ENCODE measurements at places on chromosomes 11 and 22.
A peak's percentile ranks its signal among the peaks of the same experiment; 100 is the strongest.

DNA sequence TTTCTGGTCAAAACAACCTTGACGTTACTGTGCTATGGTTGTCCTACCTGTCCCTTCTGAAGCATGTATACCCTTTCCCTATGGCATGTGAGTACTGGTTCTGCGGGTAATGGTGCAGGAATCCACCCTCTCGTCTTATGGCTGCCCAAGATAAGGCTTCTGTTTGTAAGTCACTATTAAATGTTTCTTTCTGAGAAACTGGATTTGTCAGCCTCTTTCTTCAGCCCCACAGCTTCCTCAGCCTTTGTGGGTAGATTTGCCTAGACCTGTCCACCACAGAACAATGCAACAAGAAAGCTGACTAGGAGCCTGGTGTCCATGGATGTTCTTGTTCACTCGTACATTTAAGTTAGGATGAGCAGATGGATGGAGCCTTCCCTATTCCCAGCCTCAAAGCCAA, 14.4 kb downstream of the MMP7 start:
- DNase-seq = no peak

DNA sequence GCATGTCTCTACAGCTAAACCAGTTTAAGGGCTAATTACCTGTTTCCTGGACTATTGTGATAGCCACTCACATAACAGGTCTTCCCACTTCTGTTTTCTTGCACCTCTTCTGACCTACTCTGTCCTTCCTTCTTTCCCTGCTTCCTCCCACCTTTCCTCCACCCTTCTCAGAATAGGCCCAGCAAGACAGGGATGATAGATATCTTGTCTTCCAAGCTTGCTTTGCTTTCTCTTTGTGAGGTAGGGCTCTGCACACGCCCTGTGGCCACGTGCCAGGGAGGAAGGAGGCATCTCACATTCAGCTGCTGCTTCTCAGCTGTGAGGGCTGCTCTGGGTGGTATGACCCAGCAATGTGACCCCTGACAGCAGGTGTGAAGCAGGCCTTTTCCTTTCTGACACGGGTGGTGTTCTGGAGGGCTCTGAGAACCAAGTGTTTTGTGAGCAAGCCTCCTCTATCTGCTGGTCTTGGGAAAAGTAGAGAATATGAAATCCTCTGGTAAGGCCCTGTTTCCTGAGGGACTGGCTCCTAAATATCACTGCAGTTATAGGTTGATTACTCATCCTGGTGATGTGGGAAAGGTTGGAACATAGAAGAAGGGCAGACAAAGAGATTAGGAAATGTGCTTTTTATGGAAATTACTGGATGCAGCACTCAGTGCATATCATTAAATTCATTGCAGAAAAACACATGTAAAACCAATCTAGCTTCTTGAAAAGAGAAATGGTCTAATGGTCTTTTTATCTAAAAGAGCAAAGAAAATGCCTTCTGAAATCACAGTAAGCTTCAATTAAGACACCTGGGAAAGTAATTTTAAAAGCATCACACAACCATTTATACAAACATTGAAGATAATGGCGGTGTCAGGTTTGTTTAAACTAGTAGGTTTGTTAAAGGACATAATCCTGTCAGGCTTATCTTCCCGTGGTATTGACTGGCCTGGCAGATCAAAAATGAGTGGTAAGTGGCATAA, 8.5 kb downstream of the AMOTL1 start:
- DNase-seq = peak; percentile 63

DNA sequence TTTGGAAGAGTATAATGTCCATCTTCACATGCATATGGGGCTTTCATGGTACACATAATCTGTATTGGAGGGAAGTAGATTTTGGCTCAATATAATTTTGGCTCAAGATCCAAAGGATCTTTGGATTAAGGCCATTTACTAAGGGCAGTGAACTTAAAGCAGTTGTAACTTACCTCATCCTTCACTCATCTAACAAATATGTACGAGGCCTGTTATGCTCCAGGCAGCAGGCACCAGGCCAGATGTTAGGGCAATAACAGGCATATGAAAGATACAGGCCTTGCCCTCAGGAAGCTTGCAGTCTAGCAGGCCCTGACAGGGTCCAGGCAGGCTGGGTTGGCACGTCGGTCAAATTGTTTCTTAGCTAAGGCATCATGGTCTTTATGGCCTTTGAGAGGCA, 44.6 kb downstream of the LIF start:
- no peak for DNase-seq

GRCh38 chr11:69244266-69244665, 49.7 kb upstream of the MYEOV start:
- DNase-seq = no peak

GRCh38 chr22:31080164-31080847, 812 bp upstream of the SMTN start:
- no peak for DNase-seq

GRCh38 chr22:30423301-30423958, 2.1 kb upstream of the MTFP1 start:
- peak; percentile 74 for DNase-seq

DNA sequence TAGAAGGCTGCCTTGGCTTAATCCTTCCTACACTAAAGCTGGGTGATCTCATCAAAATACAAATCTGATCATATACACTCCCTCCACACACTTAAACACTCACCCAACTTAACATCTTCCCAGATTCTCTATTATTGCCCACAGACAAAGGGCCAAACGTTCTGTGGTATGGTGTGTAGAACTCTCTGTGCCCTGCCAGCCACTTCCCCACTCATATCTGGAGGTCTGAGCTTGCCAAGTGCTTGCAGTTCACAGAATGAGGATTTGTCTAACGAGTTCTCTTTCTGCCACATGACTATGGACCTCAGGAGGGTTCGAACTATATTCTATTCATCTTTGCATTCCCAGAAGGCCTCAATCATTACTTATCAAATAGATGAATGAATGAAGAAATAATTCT, 77.6 kb downstream of the MPPED2 start:
- no peak for DNase-seq

- no peak for DNase-seq
Measured at GRCh38 chr11:28659716-28660348, 551.6 kb downstream of the METTL15 start.

DNA sequence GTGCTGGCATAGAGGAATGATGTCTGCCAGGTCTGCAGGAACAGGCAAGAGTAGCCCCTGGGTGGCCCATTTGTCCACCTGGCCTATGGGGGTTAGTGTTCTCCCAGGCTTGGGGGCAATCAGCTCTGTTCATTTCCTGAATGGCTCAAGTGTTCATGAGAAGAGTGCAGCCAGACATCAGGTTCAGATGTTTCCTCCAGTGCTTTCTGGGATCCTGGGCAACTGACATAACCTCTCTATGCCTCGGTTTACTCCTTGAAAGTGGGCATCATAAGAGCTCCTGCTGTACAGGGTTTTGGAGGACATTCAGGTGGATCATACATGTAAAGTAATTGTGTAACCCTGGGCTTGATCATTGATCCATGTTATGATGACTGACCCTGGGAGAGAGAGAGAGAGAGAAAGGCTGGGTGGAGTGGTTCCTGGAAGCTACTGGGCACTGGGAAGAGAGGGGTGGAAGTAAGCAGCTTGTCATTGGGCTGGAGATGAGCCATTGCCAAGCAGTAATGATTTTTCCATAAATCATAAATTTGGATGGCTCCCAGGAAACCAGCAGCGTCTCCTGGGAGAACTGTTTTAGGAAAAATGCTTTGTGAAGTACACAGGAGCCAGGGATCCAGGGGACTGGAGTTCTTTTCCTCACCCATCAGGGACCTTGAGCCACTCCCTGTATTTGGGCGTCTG, 30.2 kb upstream of the ACCSL start:
- DNase-seq = no peak

GRCh38 chr11:8019314-8020243, 32.4 kb downstream of the EIF3F start:
- no peak for DNase-seq

GRCh38 chr11:30328681-30329080, 5.8 kb downstream of the ARL14EP start:
- DNase-seq = no peak

GRCh38 chr22:47596176-47596690, 833.8 kb downstream of the TBC1D22A start:
- DNase-seq = no peak

- DNase-seq = no peak
Measured at GRCh38 chr11:131584785-131585592, 214.6 kb downstream of the NTM start.

GRCh38 chr11:15519911-15520310, 405.2 kb downstream of the INSC start:
- DNase-seq = no peak

DNA sequence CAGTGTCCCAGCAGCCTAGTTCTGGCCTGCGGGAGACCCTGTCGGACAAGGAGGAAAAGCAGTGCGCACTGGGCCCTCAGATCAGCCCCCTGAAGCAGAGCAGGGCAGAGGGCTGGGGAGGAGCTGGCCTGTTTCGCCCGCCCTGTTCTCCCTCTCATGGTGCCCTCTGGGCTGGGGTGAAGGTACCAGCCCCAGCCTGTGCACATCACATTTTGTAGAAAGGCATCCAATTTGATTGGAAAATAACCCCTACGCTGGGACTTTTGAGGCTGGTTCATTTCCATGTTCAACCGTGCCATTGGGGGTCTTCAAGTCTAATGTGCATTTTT, 832 bp upstream of the NAP1L4 start:
- no peak for DNase-seq

DNA sequence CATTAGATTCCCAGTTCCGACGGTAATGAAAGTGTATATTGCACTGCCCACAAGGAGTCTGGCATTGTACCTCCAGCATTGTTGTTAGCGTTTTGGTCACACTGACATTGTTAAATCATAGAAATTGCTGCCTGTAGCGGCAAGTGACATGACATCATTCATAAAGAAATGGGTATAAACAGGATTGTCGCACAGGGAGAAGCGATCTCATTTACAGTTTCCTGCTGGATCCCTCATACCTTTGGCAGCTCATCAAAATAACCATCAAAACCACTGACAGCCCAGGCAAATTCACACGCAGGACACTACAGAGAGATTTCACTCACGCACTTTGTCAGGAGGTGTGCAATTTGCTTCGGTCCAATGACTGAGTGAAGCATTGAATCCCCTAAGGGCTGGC, 3.5 kb downstream of the HTR3B start:
- no peak for DNase-seq

DNA sequence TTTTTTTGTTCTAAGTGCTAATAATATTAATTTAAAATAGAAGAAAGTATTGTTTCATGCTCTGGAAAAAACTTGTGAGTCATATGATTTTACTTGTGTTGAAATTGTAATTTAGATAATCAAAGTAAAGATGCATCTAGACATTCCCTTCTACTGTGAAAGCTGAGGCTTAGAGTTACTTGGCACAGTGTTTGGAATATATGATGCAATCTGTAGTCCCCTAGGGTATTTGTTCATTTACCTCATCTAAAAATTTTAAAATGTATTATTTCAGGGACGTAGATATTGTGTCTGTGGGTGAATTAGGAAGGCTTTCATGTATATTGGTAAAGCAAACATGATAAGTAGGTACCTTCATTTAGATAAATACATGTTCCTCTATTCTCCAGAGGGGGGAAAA, 793.5 kb upstream of the CNTN5 start:
- DNase-seq = no peak

All from erythroblast (primary cell).